ENCODE measurements at places on chromosomes 11 and 22. TPM values are rescaled to one million over a fixed set of nuclear protein-coding genes. Genes with fewer than 3 reads are reported as not detected.

- DNase-seq, result peak; percentile 63
Observed at GRCh38 chr11:65424205-65425104, 1.9 kb downstream of the NEAT1 start.

DNA sequence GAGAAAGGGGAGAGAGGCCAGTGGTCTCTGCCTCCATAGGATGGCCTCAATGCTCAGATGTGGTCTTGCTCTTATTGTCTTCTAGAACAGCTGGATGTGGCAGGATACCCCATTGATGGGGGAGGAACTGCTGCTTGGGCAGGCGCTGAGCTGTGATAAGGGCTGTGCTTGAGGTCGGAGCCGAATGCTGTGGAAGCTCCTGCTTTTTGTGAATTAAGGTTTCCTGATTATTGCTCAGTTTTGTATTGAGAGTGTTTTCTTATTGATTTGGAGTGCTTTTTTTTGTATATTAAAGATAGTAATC, 57.2 kb downstream of the CABIN1 start:
- no peak for DNase-seq

MPZL3 gene
- 0.44 TPM for polyA plus RNA-seq

GRCh38 chr11:34501949-34502348, 11.6 kb downstream of the ELF5 start:
- DNase-seq, result no peak

CRACR2B gene
- 0.11 TPM for polyA plus RNA-seq

SLCO2B1 gene
- not detected for polyA plus RNA-seq

DNA sequence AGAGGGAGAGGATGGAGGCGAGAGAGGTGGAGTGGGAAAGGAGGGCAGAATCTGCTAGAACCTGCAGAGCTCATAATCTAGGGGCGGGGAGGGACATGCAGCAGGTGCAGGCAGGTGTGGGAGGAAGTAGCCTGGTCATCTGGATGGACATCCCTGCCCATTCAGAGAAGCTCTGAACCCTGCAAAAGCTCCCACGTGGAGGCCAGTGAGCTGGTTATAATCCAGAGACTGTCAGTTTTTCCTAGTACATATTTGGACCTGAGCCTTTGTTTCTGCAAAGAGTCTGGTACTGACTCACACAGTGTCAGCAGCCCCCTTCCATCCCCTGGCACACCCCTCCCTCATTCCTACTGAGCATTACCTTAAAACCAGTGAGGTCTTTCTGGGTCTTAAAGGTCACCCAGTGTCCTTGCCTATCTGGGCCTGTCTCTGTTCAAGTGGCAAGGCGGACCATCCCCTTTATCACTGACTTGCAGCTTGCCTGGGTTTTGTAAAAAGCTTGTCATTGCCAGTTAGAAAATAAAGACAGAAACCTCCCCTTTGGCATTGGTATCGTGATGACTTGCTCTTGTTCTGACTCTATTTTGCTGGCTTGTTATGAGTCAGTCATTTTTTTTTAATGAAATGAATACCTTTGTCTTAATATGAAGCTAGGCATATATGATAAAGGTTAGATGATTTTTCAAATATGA, 26.1 kb downstream of the PTPRJ start:
- peak; percentile 64 for DNase-seq

DNA sequence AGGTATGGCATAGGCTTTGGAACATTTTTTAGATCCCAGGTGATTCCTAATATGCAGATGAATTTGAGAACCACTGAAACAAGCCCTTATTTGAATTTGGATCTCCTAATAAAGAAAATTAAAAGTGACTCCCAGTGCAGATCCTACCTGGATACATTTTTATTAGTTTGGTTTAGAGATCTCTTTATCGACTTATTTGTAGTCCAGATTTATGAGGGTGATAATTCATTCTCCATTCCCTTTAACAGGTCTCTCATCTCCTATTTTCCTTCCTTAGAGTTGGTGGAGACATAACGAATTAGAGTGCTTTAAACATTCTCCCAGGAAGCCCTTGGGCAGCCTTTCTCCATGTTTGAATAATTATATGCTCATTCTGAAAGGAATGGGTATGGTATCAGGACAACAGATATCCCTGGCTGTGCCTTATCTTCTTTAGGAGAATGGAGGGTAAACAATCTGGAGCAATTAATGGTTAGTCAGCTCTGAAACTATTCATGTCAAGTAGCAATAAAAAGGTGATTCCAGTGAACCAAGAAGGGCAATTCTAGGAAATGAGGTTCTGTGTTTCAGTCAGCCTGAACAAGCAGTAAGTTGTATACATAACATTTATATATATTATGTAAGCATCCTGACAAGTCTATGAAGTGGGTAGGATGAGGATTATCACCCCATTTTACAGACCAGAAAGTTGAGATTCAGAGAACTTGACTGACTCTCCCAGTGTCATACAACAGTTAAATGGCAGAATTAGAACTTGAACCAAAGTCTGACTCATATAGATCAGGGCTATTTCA, 53.9 kb upstream of the RCE1 start:
- DNase-seq, result no peak

DNA sequence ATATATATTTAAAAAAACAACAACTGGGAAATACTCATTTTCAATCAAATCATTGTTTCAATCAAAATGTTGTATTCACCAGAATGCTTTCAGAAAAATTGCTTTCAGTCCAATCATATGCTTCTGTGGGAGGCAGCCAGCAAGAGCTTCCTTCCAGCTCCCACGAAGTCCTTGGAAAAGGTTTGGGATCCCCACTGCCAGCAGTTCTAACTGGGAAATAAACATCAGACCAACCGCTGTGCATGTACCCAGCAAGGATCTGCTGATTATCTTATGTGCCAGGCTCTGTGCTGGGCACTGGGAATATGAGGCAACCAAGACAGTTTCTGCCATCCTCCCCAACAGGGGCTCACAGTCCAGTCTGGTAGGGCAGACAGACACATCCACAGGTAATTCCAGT, 10.8 kb downstream of the RPS13 start:
- DNase-seq, result no peak

DNA sequence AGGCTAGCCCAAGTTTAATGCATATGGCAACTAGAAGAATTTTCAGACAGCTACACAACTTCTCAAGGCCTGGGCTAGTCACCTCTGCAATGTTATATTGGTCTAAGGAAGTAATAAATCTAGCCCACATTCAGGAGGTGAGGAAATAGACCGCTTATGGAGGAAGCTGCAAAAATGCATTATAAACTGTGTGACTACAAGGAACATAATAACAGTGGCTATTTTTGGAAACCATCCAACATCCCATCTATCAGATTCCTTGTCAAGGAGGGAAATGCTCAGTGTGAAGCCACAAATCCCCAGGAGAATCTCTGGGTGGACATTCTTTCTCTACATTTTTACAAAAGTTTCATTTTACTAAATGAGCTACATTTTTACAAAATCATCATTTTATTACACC, 76.1 kb downstream of the BBOX1 start:
- DNase-seq, result peak; percentile 76

DNA sequence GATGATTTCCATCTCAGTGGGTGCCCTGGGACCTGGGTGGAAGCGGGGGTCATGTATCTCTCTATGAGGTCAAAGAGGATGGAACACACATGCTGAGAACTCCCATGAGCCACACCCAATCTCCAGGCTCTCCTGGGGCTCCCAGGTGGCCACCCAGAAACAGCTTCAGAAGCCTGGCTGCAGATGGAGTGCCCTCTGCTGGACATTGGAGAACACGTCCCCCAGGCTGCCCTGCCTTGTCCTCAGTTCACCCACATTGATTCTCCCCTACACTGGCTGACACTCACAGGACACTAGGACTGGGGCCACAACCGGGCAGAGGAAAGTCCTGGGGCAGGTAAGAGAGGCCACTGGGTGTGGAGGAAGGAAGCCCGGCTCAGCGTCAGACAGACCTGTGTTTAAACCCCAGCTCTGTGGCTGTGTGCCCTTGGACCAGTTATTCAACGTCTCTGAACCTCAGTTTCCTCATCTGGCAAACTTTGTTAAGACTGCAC, 4.5 kb upstream of the NOL12 start:
- peak; percentile 70 for DNase-seq

OR5J2 gene
- not detected for polyA plus RNA-seq

DNA sequence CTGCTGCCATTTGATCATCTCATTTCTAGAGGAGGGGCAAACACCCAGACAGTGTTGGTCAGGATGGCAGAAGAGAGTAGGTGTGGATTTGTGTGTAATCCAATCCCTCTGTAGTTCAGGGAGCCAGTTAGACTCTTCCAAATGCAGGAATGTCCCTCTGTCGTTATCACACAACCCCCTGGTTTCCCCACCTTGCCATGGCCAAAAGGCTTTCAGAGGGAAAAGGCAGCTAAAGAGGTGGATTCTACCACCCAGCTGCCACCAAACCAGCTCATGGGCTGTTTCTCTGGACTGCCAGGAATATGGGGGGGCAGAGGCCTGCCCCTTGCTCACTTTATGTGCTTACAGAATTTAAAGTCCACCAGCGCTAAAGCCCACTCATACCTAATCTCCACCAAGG, 18.1 kb downstream of the TSKU start:
- no peak for DNase-seq

DNA sequence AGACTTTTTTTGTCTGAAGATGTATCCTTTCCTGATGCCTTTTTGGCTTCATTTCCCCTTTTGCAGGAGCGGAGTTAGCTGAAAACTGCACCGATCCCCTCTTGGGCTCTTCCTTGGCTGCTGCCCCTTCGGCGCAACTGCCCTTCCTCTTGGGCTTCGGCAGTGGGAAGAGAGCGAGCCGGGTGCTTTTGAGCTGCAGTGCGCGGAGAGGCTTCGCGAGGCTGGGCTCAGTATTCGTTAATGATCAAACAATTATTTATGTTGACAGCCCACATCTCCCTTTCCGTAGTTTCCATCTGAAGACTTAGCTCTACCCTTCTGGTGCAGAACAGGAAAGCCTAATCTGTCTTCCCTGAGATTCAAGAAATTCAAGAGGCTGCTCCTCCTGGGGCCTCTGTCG, 170.8 kb downstream of the CSNK2A3 start:
- no peak for DNase-seq

DNA sequence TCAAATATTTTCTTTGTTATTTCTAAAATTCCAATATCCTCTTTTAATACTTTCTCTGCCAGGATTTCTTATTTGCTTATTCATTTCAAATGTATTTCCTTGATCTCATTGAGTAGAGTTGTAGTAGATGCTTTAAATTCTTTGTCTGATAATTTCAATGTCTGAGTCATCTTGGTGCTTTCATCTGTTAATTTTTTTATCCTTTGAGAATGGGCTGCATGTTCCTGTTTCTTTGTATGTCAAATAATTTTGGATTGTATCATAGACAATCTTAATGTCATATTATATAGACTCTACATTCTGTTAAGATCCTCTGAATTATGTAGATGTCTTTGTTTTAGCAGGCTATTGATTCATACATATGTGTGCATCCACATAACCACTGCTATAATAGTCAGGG, 57.5 kb downstream of the MYEOV start:
- DNase-seq, result peak; percentile 54

GRCh38 chr11:1204381-1205101, 18.3 kb upstream of the MUC5B start:
- DNase-seq, result no peak

DNA sequence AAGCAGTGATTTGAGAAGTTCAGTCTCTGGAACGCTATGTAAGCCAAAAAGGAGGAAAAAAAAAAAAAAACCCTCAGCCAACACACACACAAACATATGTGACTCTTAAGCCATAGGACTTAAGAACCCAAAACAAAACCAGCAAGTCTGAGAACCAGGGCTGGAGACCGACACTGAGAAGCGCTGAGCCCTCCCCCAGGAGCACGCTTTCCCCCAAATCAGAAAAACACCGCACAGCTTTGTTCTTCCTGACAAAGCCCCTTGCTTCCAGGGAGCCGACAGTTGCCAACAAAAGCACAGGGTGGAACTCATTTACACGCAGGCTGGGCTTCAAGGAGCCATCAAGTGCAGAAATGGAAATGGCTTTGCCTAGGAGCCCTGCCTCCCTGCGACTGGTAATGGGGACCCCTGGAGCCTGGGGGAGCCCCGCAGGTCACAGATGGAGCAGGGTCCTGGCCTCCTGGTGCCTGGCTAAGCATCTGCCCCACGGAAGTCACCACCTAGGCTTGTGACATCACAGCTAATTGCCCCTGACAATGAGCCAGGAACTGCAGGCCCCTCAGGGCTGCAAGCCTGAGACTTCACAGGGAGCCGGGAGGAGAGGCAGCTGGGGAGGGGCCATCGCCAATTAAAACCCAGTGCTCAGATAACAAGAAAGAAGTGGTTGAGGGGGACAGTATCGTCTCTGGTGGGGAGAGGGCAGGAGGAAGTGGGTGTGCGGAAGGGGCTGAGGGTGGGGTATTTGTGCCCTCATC, 66.9 kb downstream of the NFAM1 start:
- peak; percentile 47 for DNase-seq

- DNase-seq, result no peak
Observed at GRCh38 chr11:38543986-38544385, 1946.0 kb upstream of the RAG2 start.

PHOX2A gene
- polyA plus RNA-seq, result not detected

GRCh38 chr11:115111066-115111465, 393.1 kb downstream of the CADM1 start:
- no peak for DNase-seq

LGALS12 gene
- not detected for polyA plus RNA-seq

C11orf86 gene
- polyA plus RNA-seq, result not detected

MYO18B gene
- polyA plus RNA-seq, result not detected

OR5B21 gene
- polyA plus RNA-seq, result not detected

NXPE1 gene
- not detected for polyA plus RNA-seq

SWAP70 gene
- polyA plus RNA-seq, result 45.4 TPM

FGF3 gene
- polyA plus RNA-seq, result not detected

DNA sequence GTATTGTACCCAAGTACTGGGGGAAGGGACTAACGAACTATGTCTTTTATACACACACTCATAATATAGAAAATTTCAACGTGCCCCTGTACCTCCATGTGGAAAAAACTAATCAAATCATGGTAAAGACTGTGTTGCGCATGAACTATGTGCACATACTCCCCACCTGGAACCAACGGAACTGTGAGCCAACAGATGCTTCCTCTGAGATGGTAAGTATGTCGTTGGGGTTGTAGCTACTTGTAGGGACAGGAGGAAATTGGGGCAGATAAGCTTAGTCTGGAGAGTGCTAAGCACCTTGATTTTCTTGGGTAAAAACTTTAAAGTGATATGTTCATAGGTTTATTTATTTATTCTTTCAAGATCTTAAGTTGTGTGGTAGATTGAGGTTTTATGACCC, 40.1 kb downstream of the GLYAT start:
- no peak for DNase-seq

BRSK2 gene
- polyA plus RNA-seq, result 0.05 TPM

DCDC1 gene
- polyA plus RNA-seq, result 0.02 TPM

GRCh38 chr22:24043958-24044357, 32.9 kb downstream of the CABIN1 start:
- DNase-seq, result no peak

LAMTOR1 gene
- 137 TPM for polyA plus RNA-seq

Measured in fibroblast of lung (primary cell).